ENCODE measurements at places on chromosomes 16 and 17.
A peak's percentile ranks its signal among the peaks of the same experiment; 100 is the strongest.

GRCh38 chr16:11473728-11474127, 113.0 kb downstream of the LITAF start:
- no peak for DNase-seq

DNA sequence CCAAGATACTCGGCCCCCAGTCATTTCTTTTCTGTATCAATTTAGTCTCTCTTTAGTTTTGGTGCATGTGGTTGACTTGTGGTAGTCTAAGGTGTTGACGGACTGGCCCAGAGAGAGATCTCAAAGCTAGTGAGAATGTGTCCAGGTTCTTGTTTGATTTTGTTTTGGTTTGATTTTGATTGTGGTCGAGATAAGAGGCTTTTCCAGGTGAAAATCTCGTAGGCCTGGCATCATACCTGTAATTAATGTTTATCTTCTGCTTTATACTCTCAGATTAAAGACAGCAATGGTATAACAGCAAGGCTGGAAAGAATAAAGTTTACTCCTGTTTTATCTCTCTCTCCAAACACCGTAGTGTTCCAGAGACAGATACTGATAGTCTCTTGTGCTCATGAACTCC, 172.4 kb upstream of the CACNG5 start:
- no peak for DNase-seq

GRCh38 chr17:58267347-58268324, 13.1 kb downstream of the MPO start:
- no peak for DNase-seq

DNA sequence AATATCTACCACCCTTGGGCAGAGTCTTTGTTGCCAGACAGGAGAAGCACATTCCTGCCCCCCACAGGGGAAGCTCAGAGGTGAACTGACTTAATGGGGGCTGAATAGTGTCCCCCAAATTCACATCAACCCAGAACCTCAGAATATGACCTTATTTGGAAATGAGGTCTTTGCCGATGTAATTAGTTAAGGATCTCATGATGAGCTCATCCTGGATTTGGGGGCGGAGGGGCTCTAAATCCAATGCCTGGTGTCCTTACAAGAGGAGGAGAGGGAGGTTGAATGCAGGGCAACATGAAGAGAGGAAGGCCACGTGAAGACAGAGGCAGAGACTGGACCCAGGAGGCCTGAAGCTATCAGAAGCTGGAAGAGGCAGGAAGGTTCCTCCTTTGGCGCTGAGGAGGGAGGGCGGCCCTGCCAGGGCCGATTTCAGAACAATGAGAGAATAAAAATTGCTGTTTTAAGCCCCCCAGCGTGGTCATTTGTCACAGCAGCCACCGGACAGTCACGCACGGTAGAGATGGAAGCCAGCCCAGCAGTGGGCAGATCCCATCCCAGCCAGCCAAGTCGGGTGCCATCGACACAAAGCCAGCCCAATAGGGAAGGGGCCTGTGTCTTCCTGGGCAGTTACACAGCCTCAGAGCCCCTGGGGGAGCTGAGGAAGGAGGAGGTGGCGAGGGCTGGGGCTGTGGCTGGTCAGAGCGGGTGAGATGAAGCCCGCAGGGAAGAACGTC, 21.3 kb downstream of the C16orf74 start:
- no peak for DNase-seq

DNA sequence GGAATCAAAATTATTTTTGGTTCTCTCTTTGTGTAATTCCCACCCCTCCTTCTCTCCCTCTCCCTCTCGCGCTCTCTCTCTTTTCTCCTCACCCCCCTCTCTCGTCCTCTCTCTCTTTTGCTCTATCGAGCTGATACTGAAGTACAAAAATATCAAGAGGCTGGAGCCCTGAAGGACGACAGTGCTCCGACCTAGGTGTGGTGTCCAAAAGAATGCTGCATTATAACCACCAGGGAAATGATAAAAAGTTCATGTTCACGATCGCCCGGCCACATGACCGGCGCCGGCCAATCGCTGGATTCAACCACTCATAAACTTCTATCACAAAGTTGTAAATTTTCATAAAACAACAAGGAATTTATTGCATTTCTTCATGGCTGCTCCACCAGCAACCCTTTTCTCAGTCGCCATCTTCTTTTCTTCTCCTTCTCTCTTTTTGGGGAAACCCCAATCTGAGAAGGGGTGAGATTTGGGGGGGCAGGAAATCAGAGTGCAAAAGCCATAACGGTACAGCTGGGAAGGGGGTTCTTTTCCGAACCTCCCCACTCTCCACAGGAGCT, at the start of gene HOXB6:
Gene HOXB6 (minus strand): TSS at position 217 of the 560 bp plus-strand sequence. CDS start 6,836 bp downstream, outside the sequence.
- no peak for DNase-seq

GRCh38 chr17:9009737-9010136, 11.6 kb upstream of the NTN1 start:
- DNase-seq = no peak

GRCh38 chr17:19672009-19672750, 23.6 kb downstream of the ALDH3A2 start:
- DNase-seq = no peak

GRCh38 chr17:35732806-35733136, 1.3 kb downstream of the RASL10B start:
- no peak for DNase-seq

- peak; percentile 38 for DNase-seq
Observed at GRCh38 chr17:20156196-20157000, 147.2 kb downstream of the SPECC1 start.

GRCh38 chr16:84925773-84926372, 85.5 kb downstream of the ZDHHC7 start:
- DNase-seq = no peak
